Sigmoid colon (tissue), 7 donors: ENCODE measurements at places on chromosomes 12 and 14. TPM values are rescaled to one million over a fixed set of nuclear protein-coding genes. Genes with fewer than 3 reads are reported as not detected.

Gene LUM
- 16.6 TPM for polyA plus RNA-seq

Gene ACSM4
- polyA plus RNA-seq, result not detected

Gene ART4
- 0.60 TPM for polyA plus RNA-seq

Gene SPIC
- polyA plus RNA-seq, result not detected

Gene EPYC
- polyA plus RNA-seq, result 0.09 TPM

Gene ACOT4
- 3.6 TPM for polyA plus RNA-seq

Gene NCAPD2
- 13.6 TPM for polyA plus RNA-seq

Gene HAL
- polyA plus RNA-seq, result 0.46 TPM

Gene CRACR2A
- 11.8 TPM for polyA plus RNA-seq

Gene C1QL4
- polyA plus RNA-seq, result not detected

Gene PPP1R1A
- polyA plus RNA-seq, result 0.92 TPM

Gene TOMM20L
- 0.25 TPM for polyA plus RNA-seq

Gene IL22
- not detected for polyA plus RNA-seq

Gene RPL10L
- polyA plus RNA-seq, result 3.2 TPM

Gene PLBD1
- polyA plus RNA-seq, result 15.6 TPM

Gene PRKD1
- polyA plus RNA-seq, result 0.60 TPM

Gene TCL1B
- 1.1 TPM for polyA plus RNA-seq

Gene SLC2A14
- polyA plus RNA-seq, result 0.04 TPM

Gene TMPRSS12
- polyA plus RNA-seq, result not detected

Gene GON7
- polyA plus RNA-seq, result 80.7 TPM

Gene HOXC9
- not detected for polyA plus RNA-seq

Gene NAV3
- not detected for polyA plus RNA-seq

Gene FAM181A
- polyA plus RNA-seq, result not detected

Gene FOXN4
- 0.06 TPM for polyA plus RNA-seq

Gene ANO2
- not detected for polyA plus RNA-seq

Gene PLEKHH1
- 12.3 TPM for polyA plus RNA-seq

Gene SAMD4A
- 5.9 TPM for polyA plus RNA-seq

Gene GDF3
- not detected for polyA plus RNA-seq

Gene TAS2R20
- polyA plus RNA-seq, result not detected

Gene RIC8B
- polyA plus RNA-seq, result 5.6 TPM

Gene KRT79
- polyA plus RNA-seq, result not detected

Gene SAMD15
- 0.23 TPM for polyA plus RNA-seq

Gene GRIP1
- 0.98 TPM for polyA plus RNA-seq

Gene GTF2A1
- polyA plus RNA-seq, result 9.1 TPM

Gene SOAT2
- polyA plus RNA-seq, result 0.09 TPM
